ENCODE measurements at places on chromosomes 11 and 22.

DNA sequence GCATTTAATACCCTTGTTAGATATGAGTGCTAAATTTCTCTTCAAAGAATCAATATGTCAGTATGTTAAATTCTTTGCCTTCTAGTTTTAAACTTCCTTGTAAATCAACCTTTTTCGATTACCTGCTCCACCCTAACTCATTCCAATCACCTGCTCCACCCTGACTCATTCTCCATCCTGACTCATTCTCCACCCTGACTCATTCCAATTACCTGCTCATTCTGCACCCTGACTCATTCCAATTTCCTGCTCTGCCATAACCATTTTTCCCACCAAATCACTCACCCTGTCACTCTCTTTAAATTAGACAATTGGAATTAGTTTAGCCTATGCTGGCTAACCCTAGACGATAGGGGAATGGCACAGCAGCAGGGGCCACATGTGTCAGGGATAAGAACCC is 519.5 kb upstream of the LRRC4C start:
- no peak for DNase-seq

- DNase-seq, result peak; percentile 47
These were observed 4.1 kb downstream of the LRRC32 start for GRCh38 chr11:76666408-76666807.

GRCh38 chr11:108496643-108497256 is 1.4 kb downstream of the POGLUT3 start:
- no peak for DNase-seq

DNA sequence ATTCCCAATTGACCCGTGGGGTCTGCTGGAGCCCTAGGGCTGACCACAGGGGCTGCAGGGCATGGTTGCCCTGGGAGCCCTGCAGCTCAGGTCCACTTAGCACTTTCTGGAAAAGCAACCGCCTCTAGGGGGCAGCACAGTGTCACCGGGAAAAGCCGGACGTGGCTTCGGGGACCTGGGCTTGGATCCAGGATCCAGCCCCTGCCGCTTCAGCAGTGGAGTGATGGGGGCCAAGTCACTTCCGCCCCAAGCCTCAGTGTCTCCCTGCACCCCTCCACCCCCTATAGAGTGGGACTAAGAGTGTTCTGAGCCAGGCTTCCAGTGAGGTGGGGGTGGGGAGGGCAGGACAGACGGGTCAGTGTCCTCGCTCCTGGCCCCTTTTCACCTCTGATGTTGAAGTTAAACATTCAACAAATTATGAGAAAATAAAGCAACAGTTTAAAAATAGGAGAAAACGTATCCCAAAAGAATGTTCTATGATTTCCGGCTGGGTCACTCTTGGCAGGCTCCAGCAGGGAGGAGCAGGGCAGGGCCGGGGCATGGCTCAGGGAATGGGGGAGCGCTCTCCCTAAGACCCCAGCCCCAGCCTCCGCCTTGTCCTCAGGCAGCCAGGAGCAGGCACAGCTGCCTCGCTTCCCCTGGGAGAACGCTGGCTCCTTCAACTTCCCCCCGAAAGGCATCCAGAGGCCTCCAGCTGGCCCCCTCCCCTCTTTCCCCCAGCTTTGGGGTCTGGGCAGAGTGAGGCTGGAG is 96.5 kb upstream of the FGF3 start:
- DNase-seq, result peak; percentile 14

DNA sequence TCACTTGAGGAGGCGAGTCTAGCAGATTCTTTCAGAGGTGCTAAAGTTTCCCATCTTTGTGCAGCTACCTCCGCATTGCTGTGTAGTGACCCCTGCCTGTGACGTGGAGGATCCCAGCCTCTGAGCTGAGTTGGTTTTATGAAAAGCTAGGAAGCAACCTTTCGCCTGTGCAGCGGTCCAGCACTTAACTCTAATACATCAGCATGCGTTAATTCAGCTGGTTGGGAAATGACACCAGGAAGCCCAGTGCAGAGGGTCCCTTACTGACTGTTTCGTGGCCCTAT is 8.9 kb upstream of the SAMM50 start:
- DNase-seq, result no peak

GRCh38 chr11:105202844-105203548 is 63.4 kb upstream of the CARD18 start:
- DNase-seq, result peak; percentile 13

- no peak for DNase-seq
These were observed 450.1 kb upstream of the B3GAT1 start for GRCh38 chr11:134862105-134862502.

- no peak for DNase-seq
These were observed 908 bp downstream of the NADSYN1 start for GRCh38 chr11:71453918-71454304.

DNA sequence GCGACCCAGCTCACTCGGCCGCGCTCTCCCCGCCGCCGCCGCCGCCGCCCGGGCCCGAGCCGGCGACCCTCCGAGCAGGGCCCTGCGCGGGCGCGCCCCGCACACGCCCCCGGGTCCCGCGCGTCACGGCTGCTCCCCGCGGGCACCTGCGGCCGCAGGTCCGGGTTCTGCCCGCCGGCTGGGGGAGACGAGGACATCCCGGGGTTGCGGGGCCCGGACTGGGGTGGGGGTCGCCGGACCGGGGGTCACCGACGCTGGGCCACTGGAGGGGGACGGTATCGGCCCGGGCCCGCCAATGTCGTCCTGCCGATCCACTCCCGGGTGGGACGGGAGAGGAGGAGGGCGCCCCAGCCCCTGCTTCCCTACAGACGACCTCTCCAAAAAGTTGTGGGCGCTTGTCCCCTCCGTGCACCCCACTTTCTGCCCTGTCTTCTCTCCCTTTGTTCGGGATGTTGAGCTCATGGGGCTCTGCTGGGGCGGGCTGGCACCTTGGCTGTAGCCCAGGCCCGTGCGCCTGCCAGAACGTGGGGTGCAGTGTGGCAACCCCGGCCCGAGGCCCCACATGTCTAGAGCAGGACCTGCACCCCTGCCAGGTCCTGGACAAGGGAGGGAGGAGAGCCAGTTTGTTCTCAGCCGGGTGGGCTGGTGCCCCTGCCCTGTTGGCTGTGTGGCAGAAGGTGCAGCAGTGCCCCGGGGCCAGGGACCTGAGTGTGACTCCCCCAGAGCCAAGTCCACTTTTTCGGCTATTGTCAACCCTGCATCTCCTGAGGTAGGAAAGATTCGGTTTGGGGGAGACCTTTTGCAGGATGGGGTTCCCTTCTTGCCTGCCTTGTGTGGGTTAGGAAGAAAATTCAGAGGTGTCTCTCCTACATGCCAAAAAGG is 40.2 kb upstream of the CELSR1 start:
- no peak for DNase-seq

DNA sequence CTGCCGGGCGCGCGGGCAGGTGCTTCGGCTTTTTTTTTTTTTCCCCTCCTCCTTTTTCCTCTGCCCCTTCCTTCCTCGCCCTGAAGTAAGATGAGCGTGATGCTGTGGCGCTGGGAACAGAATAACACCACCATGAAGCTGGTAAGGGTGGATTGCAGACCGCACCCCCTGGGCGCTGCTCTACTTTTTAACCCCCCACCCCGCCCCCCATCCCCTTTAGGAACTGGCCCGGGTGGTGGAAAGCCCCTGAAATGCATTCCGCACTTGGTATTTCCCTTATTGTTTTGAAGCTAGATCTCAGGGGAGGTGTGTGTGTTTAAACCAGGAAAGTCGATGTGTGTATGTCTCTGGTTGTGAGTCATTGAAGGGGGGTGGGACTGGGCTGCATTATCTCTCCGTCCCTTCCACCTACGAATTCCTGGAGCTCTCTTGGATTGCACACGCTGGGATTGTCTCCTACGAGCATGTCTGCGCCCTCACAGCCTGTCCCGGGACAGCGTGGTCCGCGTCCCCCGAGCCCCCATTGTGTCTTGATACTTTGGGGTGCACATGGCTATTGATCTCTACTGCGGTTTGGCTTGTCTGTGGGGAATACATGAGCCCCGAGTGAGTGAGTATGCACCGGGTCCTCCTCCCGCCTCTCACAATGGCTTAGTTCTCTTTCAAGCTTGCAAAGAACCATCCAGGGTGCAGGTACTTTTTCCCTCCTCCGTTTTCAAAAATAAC is 64.9 kb downstream of the NAV2 start:
- peak; percentile 18 for DNase-seq

GRCh38 chr22:46113110-46113909 is 37.0 kb upstream of the PPARA start:
- DNase-seq, result no peak

DNA sequence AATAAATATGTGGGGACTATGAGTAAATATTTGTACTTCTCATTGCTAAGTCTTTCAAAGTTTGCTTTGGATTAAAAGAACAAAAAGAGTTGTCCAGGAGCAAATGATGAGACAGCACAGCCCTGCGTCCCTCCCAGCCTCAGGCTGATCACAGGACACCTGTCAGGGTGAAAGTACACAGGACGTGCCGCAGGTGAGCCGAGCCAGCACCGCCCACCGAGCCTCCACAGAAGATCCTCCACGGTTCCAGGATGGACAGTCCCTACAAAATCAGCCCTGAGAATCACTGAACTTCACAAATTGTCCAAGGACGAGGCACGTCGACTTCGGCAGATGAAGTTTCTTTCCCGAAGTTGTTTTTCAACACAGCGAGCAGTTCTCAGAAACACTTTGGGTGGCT is 661.5 kb downstream of the BRD1 start:
- DNase-seq, result no peak

DNA sequence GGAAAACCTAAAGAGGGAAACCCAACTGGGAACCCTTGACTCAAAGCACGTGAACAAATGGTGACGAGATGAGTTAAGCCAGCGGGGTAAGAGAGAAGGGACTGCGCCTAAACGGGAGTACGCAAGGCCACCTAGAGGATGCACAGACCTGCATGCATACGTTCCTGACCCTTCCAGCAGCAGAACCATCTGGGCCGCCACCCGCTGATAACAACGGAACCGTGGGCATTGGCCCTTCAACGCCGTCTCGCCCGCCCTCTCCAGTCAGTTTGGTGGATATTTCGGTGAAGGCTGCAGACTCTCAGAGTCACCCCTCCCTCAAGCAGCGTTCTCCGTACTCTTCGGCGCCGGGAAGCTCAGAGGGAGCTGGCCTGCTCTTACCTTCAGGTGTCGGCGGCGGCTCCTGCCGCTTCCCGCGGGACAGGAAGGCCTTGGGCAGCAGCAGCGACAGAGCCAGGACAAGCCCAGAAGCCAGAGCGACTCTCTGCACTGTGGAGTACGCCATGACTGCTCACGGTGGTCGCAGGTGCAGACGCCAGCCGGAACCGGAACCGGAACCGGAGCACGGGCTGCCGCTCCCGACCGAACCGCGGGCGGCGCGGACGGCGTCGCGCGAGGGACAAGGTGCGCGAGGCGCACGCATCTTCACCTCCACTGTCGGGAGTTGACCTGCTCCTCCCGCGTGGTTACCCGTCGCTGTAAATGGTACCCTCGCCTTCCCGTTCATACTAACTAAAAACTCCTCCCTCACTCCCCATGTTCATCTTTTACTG is at the start of gene RIC3:
RIC3 (minus strand) TSS at position 541 of the 773 bp plus-strand sequence; CDS start at position 505, 36 bp downstream.
- DNase-seq, result peak; percentile 54

DNA sequence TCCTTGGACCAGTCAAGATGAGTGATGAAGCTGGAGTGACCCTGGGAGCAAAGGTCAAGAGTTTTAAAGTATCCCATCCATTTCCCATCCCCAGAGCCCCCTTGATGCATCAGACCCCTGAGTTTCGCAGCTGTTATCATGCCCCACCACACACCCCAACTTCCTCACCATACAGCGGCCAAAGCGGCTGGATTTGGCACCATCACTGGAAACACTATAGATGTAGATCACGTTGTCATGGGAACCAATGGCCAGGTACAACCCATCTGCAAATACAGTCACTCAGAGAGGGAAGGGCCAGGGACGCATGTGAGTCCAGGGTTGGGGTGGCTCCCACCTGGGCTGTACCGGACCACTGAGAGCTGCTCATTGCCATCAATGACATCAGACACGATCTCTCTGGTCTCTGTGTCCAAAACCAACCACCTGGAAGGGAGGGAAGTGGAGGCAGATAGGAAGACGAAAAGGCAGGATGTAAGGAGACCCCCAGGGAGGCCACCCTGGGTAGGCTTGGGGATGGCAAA is 2.2 kb upstream of the MTA2 start:
- DNase-seq, result no peak

DNA sequence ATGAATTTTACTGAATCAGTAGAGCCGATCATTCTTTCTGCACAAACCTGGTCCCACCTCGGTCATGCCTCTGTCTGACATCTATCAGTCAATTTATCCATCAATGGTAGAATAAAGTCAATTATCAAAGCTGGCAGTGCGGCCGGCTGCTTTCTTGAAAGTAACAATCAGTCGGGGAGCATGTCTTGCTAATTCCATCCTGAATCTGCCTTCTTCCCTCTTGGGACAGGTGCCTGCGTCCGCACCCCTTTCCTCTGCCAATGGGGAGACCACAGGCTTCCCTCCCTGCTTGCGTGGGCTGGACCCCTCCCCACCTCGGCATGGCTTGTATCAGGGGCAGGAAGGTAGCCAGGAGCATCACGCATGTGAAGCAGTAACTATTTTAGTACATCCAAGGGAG is 962.9 kb downstream of the BRD1 start:
- DNase-seq, result no peak

- DNase-seq, result no peak
These were observed 12.7 kb downstream of the GTPBP1 start for GRCh38 chr22:38718414-38718813.

DNA sequence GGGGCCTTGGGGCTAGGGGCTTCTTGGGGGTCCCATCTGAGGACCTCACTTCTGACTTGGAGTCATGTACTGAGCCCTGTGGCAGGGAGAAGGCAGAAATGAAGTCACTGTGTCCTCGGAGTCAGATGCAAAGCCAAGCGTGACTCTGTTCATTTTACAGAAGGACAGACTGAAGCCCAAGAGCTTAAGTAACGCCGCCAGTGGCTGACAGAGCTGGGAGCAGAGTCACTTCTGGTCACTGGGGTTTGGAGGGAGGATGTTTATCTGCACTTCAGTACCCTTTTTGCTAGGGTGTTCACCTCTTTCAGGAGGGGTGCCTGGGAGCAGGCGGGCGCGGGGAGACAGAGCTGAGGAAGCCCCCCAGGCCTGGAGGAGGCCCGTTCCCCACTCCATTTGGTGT is 10.7 kb downstream of the CD6 start:
- no peak for DNase-seq

GRCh38 chr11:100066399-100066798 is 620.7 kb upstream of the ARHGAP42 start:
- no peak for DNase-seq

DNA sequence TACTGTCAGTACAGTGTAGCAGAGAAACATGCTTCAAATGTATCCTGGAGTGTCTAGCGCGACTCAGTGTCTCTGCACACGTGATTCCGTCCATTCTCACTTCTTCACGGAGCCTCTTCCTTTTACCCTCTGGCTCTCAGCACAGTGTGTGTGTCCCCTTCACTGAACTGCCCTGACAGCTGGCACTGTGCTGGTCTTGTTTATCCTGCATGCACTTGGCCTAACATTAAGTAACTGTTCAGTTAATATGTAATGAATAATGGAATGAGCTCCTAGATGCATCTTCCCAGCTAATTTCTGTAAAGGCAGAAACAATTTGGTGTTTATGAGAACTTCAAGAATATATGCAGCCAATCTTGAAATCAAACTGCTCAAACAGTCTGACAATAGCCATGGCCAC is 44.4 kb downstream of the KMT5B start:
- no peak for DNase-seq

Measured in CD4-positive, alpha-beta T cell treated with Interleukin-1 beta for 1 hour (primary cell).